ENCODE measurements at places on chromosomes 11 and 22.

- DNase-seq: no peak
Measured at GRCh38 chr22:42410708-42411107, 21.5 kb downstream of the NFAM1 start.

DNA sequence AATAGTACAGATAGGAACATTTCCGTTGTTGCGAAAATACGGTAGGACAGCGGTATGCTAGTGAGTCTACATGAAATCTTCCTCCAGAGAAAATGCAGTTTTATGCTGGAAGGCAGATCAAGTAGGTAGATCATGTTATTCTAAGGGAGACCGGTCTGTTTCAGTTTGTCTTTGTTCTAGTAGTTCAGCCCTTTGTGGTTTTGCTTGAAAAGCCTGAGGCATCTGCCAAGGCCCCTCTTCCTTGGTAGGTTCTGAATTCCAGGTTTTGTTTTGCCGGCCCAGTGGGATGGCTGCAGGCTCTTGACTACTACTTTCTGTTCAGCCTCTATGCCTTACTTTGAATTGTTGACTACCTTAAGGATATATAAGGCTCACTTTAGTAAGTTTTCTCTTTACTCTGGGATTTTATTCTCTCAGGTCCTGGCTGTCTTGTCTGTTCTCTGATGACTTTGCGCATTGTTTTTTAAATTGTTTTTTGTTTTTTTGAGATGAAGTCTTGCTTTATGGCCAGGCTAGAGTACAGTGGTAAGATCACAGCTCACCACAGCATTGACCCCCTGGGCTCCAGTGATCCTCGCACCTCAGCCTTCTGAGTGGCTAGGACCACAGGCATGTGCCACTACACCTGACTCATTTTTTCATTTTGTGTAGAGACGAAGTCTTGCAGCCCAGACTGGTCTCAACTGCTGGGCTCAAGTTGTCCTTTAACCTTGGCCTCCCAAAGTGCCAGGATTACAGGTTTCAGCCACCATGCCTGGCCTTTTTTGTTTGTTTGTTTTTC, 53.7 kb downstream of the HIPK3 start:
- no peak for DNase-seq

GRCh38 chr11:94740083-94741021, 27.8 kb upstream of the AMOTL1 start:
- no peak for DNase-seq

- no peak for DNase-seq
Measured at GRCh38 chr22:19730198-19730597, 6.9 kb downstream of the GP1BB start.

DNA sequence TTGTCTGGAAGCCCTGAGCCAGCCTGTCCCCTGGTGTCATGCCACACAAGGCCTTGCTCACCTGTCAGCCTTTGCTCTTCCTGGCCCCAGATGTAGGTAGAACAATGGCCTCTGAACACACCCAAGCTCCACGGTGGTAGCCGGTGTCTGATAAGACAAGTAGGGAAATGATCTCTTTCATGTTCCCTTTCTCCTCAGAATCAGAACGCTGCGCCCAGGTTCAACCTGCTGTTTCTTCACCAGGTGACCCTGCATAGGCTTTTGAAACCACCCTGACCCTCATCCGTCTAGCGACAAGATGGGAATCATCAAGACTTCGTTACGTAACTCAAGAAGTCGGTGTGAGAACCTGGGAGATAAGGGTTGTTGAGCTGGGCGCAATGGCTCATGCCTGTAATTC, 28.7 kb upstream of the YWHAH start:
- no peak for DNase-seq

DNA sequence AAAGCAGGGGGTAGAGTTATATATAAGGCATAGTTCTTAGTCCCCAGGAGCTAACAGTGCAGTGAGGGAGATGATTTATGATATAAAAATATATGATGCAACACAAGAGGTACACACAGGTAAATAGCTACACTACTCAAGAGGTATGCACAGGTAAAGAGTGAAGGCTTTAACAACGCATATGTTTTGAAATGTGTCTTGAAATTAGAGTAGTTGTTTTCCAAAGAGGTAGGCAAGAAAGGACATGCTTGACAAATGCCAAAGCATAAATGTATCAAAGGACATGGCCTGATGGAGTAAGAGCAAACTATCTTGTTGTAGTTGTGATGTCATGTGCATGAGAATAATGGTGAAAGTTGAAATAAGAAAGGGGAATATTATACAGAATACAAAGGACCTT, 104.3 kb upstream of the C11orf87 start:
- no peak for DNase-seq

- DNase-seq: no peak
Measured at GRCh38 chr11:86460461-86461385, 86.0 kb downstream of the CCDC81 start.

DNA sequence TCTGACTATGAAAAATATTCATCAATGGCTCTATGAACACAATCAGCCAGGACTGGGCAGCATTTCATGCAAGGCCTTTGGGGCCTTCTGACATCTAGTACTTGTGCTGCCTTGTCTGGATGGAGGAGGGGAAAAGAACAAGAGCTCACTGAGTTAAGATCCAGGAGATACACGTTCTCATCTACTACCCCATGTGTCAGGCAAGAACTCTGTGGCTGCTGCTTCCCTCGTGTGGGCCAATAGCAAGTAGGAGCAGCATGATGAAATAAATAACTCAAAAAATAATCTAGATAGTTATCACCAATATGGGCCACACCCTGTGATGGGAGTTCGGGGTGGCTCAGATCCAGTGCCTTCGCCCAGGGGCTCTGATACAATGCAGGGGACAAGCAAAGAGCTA, 7.3 kb downstream of the KCNE3 start:
- DNase-seq: no peak

DNA sequence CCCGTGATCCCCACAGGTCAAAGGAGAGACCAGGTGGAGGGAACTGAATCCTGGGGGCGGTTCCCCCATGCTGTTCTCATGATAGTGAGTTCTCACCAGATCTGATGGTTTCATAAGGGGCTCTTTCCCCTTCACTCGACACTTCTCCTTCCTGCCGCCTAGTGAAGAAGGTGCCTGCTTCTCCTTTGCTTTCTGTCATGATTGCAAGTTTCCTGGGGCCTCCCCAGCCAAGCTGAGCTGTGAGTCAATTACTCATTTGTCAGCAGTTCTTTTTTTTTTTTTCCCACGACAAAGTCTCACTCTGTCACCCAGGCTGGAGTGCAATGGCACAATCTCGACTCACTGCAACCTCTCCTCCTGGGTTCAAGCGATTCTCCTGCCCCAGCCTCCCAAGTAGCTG, 1530.4 kb downstream of the BRD1 start:
- DNase-seq: no peak

DNA sequence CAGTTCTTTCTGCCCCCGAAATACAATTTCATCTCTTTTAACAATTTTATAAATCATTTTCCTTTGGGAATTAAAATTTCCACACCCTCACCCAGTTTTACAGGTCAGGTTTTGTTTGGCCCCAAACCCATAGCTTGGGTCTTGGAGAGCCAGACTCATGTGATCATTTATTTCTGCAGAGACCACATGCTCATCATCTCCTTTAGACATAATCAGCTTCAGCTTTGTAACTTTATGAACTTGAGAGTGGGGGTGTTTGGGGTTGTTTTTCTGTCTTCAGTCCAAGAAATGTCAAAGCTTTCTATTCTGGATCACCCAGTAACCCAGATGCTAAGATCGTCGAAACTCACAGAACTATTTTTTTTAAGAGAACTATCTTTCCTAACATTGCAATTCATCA, 70.9 kb downstream of the DBX1 start:
- no peak for DNase-seq

DNA sequence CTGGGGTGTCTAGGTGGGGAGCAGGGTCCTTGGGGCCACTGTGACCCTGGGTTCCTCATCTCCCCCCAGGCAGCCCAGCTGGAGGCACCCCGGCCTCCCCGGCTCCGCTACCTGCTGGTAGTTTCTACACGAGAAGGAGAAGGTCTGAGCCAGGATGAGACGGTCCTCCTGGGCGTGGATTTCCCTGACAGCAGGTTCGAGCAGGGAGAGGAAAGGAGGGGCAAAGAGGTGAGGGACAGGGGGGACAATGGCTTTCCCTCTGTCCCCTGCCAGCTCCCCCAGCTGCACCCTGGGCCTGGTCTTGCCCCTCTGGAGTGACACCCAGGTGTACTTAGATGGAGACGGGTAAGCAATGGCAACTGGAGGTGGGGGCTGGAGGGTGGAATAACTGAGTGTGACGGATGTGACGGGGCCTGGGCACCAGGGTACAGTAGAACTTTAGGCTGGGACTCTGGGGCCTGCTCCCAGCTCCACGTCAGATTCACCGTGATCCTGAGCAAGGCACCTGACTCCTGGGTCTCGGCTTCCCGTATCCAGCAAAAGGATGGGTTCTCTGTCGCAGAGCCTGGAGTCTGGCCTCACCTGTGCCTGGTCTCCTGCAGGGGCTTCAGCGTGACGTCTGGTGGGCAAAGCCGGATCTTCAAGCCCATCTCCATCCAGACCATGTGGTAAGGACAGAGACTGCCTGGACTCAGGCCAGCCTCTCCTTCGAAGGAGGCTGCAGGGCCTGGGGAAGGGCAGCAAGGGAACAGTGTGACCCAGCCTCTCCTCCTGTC, 3.6 kb downstream of the SSH3 start:
- no peak for DNase-seq

- no peak for DNase-seq
Measured at GRCh38 chr11:61134801-61135257, 26.4 kb downstream of the VPS37C start.

- no peak for DNase-seq
Measured at GRCh38 chr11:130386056-130386455, 42.4 kb downstream of the ADAMTS8 start.

- DNase-seq: no peak
Measured at GRCh38 chr11:17827006-17827405, 92.4 kb downstream of the KCNC1 start.

DNA sequence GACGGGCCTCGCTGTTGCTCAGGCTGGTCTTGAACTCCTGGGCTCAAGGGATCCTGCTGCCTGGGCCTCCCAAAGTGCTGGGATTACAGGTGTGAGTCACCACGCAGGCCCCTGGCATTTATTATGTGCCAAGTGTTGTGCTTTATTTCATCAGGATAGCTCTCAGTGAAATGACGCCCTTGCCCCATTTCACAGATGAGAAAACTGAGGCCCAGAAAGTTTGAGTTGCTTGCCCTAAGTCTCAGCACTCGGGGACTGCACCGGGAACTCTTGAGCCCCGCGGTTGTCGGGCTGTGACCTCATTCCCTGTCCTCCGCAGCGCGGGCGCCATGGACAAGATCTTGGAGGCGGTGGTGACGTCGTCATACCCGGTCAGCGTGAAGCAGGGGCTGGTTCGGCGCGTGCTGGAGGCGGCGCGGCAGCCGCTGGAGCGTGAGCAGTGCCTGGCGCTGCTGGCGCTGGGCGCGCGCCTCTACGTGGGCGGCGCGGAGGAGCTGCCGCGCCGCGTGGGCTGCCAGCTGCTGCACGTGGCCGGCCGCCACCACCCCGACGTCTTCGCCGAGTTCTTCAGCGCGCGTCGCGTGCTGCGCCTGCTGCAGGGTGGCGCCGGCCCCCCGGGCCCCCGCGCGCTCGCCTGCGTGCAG, 7.3 kb downstream of the USP35 start:
- DNase-seq: no peak

DNA sequence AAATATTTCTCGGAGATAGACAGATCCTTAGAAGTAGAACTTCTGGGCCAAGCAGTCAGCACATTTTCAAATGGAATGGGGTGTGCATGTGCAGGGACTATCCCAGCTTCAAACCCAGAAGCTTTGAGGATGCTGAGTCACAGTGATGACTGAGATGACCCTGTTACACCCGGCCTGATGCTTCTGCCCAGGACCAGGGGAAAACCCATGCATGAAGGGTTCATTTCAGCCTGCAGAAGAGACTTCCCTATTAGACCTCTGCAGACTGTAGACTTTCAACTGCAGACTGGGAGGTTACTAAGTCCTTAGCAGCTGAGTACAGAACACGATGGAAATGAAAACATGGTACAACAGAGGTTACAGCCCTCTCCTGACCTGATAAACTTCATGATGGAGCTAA, 3.6 kb upstream of the OR2AT4 start:
- no peak for DNase-seq

DNA sequence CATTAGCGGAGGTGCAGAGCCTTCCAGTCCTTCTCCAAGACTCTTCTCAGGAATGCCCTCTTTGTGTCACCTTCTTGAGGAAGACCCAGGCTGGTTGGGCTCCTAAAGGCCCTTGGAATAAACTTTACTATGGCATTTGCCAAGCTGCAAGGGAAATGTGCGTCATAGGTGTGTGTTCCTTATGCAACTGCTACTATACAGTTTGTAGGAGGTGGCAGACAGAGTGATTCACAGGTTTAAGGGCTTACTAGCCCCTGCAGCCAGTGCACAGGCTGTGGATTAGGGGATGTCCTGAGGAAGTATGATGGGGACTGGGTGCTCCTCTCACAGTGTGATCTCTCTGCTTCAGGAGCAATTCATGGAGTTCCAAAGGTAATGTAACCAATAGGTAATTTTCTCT, 74.6 kb downstream of the TENM4 start:
- no peak for DNase-seq

DNA sequence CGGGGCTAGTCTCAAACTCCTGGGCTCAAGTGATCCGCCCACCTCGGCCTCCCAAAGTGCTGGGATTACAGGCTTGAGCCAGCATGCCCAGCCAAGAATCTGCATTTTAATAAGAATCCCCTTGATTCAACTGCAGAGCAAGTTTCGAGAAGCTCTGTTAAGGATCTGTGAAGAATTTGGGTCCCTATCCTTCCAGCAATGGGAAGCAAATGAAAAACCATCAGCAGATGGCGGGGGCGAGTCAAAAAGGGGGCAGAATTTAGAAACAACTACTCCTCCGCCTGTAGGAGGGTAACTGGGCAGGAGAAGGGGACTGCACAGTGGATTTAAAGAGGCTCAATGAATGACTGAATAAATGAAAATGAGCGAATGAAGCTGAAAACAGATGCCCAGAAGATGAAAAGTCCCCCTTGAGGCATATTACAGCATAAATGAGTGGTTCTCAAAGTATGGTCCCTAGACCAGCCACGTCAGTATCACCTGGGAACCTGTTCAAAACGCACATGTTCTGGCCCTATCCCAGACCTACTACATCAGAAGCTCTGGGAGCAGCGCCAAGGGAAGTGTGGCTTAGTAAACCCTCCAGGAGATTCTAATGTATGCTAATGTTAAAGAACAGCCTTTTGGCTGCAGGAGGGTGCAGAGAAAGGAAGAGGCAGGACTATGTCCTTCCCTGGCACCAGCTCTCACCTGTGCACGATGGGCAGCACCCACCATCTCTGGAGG, 15.0 kb downstream of the VWCE start:
- no peak for DNase-seq

DNA sequence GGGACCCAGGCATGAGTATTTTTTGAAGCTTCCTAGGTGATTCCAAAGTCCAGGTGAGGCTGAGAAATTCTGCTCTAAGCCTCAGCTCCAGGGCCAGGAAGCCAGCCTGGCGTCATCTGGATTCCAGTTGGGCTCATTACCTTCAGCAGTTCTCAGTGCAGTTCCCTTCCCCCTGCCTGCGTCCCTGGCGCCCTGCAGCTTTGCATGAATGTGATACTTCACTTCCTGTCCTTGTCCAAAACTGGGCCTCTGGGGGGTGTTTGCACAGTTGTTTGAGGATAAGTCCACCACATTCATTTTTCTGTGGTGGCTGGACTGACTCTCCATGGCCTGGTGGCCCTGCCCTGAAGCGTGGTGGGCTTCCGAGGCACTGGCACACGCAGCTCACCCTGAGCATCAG, 98.1 kb downstream of the TENM4 start:
- no peak for DNase-seq

- DNase-seq: no peak
Measured at GRCh38 chr11:126417091-126417862, 61.8 kb downstream of the ST3GAL4 start.

All from activated CD4-positive, CD25-positive, alpha-beta regulatory T cell treated with anti-CD3 and anti-CD28 coated beads, Interleukin-2, amount 50 U/mL, for 72 hours (primary cell).